ENCODE measurements at places on chromosomes 16 and 17. TPM values are rescaled to one million over a fixed set of nuclear protein-coding genes. Genes with fewer than 3 reads are reported as not detected.

The CCL4 gene
- 1.7 TPM for total RNA-seq

DNA sequence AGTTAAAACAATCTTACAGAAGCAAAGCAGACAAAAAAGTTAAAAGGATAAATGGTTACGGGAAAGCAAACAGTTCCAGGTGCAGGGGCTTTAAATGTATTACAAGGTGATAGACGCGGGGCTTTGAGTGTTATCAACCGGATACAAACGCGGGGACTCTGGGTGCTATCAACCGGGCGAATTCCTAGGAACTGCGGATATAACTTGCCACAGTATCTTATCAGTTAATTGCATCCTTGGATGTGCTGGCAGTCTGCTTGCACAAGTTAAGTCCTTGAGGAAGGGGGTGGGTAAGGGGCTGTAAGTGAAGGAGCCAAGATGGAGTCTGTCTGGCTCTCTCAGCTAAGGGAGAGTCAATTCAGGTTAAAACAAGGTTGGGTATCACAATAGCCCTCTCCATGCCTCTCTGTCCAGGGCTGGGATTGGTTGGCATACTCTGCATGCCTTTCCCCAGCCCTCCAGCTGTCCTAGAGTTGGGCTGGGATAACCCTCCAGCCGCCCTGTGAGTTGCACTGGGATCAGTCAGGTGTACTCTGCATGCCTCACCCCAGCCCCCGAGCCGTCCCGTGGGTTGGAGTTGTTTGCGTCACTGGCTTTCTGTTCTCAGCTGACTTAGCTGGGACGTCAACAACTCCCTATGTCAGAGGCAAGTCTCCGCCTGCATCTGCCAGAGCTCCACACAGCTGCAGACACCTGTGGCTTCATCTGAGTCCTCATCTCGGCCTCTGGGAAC lies 40.9 kb downstream of the TMEM235 start:
- DNase-seq = peak; percentile 82

The RASD1 gene
- 129 TPM for total RNA-seq

DNA sequence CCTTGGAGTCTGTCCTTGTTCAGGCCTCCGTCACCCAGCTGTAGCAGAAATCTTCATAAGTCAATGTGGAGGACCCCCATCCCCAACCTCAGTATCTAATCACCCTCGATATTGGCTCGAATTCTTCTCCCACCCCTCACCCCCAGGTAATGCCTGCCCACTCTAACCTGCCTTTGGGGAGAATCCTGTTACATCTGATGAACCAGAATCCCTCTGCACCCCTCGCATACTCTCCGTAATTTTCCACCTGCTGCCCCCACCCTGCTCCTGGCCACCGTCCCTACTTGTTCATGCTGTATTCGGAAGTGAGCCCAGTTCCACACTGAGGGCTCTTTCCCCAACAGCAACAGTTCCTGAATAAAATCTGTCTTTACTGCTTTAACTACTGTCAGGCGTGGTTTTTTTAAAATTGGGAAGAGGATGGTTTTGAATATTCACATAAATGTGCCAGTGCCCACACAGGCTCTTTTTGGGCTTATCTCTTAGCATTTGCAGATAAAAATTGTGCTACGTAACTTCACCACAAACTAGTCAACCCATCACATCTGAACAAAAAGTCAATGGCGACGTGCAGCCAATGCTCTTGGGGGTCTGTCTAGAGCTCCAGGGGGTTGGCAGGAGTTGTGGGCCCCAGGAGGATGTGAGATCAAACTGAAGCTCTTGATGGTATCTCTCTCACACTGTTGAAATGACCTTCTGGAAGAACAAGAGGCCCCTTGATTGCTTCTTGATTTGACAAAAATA lies 73.7 kb downstream of the NETO2 start:
- DNase-seq = no peak
